Activated CD8-positive, alpha-beta memory T cell treated with anti-CD3 and anti-CD28 coated beads, Interleukin-2, amount 10 ng/mL, durations not matched to agents 7 days and 5 days (primary cell): ENCODE measurements at places on chromosomes 1 and 21. TPM values are rescaled to one million over a fixed set of nuclear protein-coding genes. Genes with fewer than 3 reads are reported as not detected.
A peak's percentile ranks its signal among the peaks of the same experiment; 100 is the strongest.

- H3K27ac ChIP-seq = no peak overlapping the region
- peaks cover 44% of the 10 kb centered on the region for H3K4me1 ChIP-seq
- no peak overlapping the region for H3K4me3 ChIP-seq
- DNase-seq = peak; percentile 58
These were observed 28.4 kb downstream of the ACP6 start for GRCh38 chr1:147641695-147642592.

- no peaks in the 10 kb centered on the region for H3K4me1 ChIP-seq
- no peak for DNase-seq
- no peaks in the 10 kb centered on the region for H3K27me3 ChIP-seq
- H3K36me3 ChIP-seq = peaks cover 36% of the 10 kb centered on the region
- H3K27ac ChIP-seq = no peak overlapping the region
These were observed 7.7 kb downstream of the SLFNL1 start for GRCh38 chr1:41013796-41014195.

DNA sequence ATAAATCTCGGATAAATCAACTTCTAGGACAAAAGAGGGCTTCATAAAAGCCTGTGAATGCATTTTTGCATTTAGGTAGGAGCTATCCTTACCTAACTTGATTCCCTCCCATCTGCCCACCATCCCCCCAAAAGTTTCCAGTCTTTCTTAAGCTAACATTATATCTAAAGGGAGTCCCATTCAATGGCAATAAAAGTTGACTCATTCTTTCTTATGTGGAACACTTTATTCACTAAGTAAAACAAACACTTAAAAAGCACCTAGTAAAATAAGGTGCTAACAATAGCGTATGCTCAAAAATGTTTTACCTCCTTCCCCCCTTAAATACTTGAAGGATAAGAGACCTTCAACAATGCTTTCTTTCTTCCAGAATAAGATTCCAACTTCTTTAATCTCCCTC lies 83.8 kb downstream of the GON4L start:
- peaks cover 62% of the 10 kb centered on the region for H3K36me3 ChIP-seq
- no peak overlapping the region for H3K4me3 ChIP-seq
- no peaks in the 10 kb centered on the region for H3K27me3 ChIP-seq
- peak overlapping the region; percentile 29 for H3K27ac ChIP-seq

The LAPTM5 gene
- total RNA-seq = 326 TPM
